ENCODE measurements at places on chromosomes 3 and 15.

GRCh38 chr3:150270883-150271590 lies 137.1 kb upstream of the TSC22D2 start:
- DNase-seq = no peak

DNA sequence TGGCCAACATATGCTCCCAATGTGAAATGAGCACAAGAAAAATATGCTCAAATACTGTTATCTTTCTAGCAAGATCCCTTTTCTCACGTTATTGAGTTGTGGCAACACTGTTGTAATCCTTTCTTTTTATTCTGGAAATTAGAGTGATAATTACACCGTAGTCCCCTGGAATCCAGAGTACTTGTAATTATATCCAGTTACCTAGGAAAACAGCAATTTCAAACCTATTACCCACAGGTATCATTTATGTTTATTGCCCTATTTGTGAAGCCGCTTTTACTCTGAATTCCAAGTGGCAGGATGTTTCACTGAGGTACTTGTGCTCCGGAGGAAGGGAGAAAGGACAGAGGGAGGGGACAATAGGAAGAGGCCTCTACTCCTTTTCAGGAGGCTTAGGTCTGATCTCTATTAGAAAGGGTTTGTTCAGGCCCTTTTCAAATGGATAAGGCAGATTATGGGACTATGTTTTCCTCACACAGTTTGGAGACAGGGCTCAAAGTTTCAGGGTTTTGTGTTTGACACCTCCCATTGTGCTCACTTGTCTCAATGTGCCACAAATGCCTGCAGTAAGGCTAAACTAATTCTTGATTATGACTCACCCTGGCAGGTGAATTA lies 646.6 kb downstream of the TUSC7 start:
- DNase-seq = no peak

DNA sequence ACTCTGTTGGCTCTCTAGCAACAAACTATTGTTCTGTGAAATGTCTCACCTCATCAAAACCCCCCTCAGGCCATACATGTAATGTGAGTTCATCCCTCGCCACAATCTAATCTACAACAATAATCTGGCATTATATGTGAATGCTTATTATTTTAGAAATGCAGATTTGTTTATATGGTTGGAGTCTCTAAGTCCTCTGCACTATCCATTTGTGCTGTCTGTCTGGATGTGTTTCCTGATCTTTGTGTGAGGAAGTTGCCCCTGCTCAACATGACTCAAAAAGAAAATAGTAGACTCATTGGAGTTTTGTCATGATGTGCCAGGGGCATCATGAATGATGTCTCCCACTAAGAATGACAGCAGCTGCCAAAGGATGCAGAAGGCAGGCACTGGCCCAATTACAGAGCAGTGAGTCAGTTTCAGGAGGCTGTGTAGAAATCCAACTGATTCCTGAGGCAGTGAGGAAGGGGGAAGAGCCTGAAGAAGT lies 161.6 kb upstream of the PDZRN3 start:
- no peak for DNase-seq

GRCh38 chr3:168517249-168518071 lies 421.7 kb upstream of the GOLIM4 start:
- DNase-seq = no peak

DNA sequence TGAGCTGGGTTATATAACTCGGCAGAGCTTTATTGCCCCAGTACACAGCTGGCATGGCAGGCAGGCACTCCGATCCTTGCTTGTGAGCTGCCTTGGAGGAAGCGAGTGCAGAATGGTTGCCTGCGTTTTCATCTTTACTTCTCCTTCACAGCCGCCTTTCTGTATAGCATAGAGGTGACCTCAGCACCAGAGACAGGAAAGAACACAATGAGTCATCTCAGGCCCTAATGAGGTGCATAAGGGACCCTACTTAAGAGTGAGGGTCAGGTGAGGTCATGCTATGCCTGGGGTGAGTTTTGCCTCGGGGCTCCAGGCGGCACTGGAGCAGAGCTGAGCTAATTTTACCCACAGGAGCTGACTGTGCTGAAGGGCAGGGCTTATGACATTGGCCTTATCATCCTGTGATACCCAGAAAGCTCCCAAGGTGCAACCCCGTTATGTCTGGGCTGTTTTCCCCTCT lies 43.5 kb downstream of the LPP start:
- no peak for DNase-seq

DNA sequence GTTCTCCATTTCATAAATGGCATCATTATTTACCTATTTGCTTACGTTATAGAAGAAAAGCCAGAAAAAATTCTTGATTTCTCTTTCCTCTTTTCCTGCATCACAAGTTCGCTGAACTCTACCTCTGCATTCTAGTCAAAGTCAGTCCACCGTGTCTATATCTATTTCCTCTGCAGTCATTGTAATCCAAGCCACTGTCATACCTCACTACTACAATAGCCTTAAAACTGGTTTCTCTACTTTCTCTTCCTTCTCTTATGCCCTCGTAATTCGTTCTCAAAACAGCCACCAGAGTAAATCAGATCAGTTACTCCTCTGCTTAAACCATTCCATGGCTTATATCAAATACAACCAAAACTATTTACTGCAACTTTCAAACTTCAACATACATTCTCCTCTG lies 13.4 kb upstream of the FAM81A start:
- no peak for DNase-seq

- no peak for DNase-seq
Observed at GRCh38 chr3:47425959-47426358, 45.1 kb downstream of the PTPN23 start.

DNA sequence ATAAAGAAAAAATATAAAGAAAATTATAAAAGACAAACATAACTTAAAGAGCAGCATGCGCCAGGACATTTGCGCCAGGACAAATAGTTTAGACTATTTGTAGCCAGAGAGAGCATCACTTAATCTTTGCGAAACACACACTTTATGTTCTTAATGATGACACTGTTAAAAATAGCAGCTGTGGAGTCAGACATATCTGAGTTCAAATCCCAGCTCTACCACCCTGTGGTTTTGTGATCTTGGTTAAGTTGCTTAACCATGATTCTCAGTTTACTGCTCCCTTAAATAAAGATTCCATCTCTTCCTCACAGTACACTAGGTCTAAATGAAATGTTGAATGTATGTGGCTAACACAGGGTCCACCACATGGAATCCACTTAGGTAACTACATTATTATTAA lies 31.4 kb downstream of the KCNMB2 start:
- no peak for DNase-seq

GRCh38 chr15:98324341-98324970 lies 323.9 kb upstream of the IGF1R start:
- no peak for DNase-seq

DNA sequence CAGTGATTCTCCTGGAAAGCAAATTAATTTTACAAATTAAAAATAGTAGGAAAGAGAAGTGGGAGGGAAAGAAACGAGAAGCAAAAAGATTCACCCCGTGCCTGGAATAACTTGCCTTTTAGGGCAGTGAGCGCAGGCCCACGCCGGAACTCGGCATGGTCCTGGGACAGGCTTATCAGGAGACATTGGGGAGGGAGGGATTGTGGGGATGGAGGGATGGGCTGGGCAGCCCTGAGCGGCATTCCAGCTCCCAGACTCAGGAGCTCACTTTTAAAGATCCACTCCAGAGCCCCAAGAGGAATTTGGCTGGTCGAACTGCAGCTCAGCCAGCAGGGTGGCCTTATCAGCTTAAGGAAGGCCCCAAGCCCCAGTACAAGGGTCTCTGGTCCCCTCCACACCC lies 117.9 kb downstream of the ADCY5 start:
- no peak for DNase-seq

- no peak for DNase-seq
Observed at GRCh38 chr3:12155264-12155663, 3.4 kb downstream of the TIMP4 start.

DNA sequence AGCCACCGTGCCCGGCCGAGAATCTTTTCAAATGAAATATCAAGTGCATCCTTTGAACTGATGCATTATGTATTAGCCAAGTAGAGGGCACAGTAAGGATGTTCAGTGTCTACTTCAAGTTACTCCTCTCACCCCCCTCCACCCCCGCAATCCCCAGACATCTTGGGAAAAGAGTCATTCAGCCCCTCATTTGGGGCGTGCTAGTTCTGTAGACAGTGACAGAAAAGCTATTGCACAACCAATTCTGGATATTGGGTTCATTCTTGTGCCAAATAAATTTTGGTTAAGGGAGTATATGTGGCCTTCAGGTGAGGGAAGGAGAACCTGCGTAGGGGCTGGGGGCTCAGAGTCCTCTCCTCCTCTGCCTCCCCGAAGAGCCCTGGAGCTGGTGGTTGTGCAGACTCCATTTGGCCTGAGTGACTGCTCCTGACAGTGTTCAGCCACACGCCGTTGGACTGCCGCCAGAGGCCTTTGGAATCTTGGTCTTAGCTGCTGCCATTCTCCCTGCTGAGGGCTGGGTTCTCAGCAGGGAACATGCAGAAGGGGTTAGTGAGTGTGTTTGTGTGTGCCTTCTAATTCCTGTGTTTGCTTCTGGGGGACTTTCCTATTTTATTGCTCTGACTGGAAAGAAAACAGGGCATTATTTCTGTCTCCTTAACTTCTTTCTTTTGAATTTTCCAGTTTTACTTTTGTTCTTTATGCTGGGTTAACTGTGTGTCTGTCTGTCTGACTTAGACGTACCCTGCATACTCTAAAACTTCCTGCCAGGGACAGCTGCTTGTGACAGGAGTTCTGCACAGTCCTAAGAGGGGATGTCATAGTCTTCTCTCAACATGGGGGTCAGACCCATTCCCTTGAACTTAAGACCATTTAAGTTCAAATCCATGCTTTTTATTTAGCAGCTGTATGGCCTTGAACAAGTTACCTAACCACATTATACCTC lies 21.0 kb downstream of the RARB start:
- DNase-seq = peak; percentile 11
